Gastrocnemius medialis (tissue), 4 donors: ENCODE measurements at places on chromosomes 5 and 9. TPM values are rescaled to one million over a fixed set of nuclear protein-coding genes. Genes with fewer than 3 reads are reported as not detected.

The PCDHGA2 gene
- total RNA-seq = 0.66 TPM

The SMIM23 gene
- not detected for total RNA-seq

The SHOC1 gene
- not detected for total RNA-seq

The STK32A gene
- 1.2 TPM for total RNA-seq

The IL9 gene
- not detected for total RNA-seq

The DBN1 gene
- 16.3 TPM for total RNA-seq

The NR5A1 gene
- total RNA-seq = not detected

The RLN2 gene
- total RNA-seq = not detected

The GDF9 gene
- 2.5 TPM for total RNA-seq

The ZBTB6 gene
- total RNA-seq = 12.0 TPM
